AG04449 (cell line): ENCODE measurements at places on chromosomes 7 and 10.

DNA sequence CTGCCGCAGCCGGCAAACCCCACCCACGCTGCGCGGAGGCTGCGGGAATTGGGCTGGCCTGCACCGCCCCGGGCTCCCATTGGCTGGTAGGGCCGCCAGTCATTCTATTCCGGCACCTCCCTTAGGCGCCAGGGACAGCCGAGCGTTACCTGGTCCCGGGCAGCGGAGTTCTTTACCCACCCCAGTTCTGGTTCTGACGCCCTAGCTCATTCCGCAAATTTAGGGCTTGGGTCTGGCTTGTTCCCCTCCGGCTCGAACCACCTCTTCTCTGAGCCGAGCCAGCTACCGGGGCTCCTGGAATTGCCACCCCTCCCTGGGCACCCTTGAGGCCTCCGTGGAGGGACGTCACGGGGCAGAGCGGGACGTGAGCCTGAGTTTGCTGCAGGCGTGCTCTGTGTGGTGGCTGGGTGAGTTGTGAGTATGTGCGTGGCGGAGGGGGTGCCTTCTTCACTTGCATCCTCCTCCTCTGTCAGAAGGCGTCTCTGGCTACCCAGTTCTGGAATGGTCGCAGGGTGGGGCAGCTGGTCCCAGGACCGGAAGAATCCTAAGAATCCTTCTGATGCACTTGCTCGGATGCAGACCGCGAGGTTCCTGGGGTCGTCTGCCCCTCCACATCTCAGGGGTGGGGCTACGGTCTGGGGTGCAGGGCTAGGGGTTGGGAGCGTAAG, at the start of the genes PDZD7 and SFXN3:
PDZD7 (minus strand) TSS at position 2 of the 668 bp plus-strand sequence. CDS start 910 bp downstream, outside the sequence.
SFXN3 (plus strand) TSS at position 107 of the 668 bp plus-strand sequence. CDS start 3,461 bp downstream, outside the sequence.
- DNase-seq, result no peak

GRCh38 chr10:70726909-70727495, 54.7 kb downstream of the ADAMTS14 start:
- no peak for DNase-seq

GRCh38 chr10:32929634-32930033, 28.4 kb downstream of the ITGB1 start:
- DNase-seq, result no peak

DNA sequence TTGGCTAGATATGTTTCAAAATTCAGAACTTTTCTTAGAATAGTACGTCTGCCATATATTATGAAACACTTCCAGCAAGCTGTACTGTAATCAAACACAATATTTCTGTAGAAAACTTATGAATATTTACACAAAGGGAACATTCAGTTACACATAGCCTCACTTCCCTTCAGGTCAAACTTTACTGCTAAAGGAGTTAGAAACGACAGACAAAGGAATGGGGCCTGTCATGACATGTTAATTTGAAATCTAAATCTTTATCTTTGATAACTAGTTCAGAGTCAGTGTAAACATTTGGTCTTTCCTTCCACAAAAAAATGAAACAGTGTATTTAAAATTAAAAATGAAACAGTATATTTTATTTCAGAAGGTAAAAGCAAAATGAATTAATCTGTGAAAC, 1.0 kb upstream of the CROT start:
- no peak for DNase-seq

- no peak for DNase-seq
Observed at GRCh38 chr7:100823534-100823933, 3.8 kb downstream of the EPHB4 start.

DNA sequence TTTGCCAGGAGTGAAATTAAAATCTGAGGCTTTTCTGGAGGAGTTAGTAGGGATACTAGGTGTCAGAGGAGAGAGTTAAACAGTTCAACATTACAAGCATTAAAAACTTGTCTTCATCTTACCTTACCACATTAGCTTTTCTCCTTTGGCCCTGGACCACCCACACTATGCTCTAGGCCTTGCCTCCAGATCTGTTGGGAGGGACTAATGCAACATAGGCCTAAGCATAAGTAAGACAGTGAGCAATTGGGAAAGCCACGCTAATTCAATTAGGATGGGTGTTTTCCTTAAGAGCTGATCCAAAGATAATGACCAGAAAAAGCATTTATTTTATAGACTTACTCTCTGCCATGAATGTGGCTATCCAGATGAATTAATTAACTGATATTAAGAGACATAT, 158.9 kb downstream of the ELMO1 start:
- DNase-seq, result no peak

DNA sequence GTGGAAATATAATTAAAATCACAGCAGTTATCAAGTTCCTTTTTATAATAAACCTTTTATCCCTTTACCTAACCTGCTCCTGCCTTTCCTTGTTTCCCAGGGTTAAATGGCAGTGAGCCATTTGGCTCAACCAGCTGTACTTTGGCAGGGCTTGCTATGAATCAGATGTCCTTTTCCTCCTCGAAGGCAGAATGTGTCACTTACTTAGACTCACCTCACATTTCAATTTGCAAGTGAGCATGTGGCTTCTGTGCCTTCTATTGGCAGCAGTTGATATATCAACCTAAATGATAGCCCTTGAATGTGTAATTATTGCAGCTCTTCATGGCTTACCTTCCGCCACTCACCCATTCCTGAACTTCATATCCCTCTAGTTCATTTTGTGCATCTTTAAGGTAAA, 301.7 kb downstream of the CSTF2T start:
- no peak for DNase-seq

- no peak for DNase-seq
Observed at GRCh38 chr7:821688-822087, 10.6 kb upstream of the SUN1 start.

DNA sequence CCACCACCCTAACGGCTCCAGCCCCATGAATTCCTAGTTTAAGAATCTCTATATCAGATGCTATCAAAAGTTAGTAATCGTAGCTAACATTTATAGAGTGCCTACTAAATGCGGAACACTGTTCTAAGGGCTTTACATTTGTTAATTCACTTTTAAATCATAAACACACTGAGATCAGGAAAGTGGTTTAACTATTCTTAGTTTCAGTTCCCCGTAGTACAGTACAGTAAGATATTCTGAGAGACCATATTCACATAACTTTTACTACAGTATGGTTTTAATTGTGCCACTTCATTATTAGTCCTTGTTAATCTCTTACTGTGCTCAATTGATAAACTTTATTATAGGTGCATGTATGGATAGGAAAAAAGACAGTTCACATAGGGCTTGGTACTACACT, 22.5 kb downstream of the SYPL1 start:
- no peak for DNase-seq

GRCh38 chr7:95493844-95494243, 8.1 kb downstream of the ASB4 start:
- DNase-seq, result no peak
